ENCODE measurements at places on chromosomes 1 and 21.

DNA sequence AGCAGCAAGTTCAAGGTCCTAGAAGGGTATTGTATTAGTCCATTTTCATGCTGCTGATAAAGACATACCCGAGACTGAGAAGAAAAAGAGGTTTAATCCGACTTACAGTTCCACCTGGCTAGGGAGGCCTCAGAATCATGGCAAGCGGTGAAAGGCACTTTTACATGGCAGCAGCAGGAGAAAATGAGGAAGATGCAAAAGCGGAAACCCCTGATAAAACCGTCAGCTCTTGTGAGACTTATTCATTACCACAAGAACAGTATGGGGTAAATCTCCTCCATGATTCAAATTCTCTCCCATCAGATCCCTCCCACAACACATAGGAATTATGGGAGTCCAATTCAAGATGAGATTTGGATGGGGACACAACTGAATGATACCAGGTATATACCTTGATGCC lies 409.5 kb downstream of the NTNG1 start:
- no peak for DNase-seq

GRCh38 chr1:235866205-235866912 lies at the start of gene LYST:
Gene LYST (minus strand): TSS chr1:235866906. CDS start chr1:235830417, 36,489 bp downstream.
- DNase-seq = no peak

GRCh38 chr1:30477588-30477987 lies 245.8 kb downstream of the MATN1 start:
- DNase-seq = no peak

- DNase-seq = no peak
Observed at GRCh38 chr1:245272676-245273075, 117.9 kb downstream of the KIF26B start.

GRCh38 chr1:113665071-113665470 lies 94.2 kb downstream of the PHTF1 start:
- no peak for DNase-seq

- no peak for DNase-seq
Observed at GRCh38 chr1:166064313-166064926, 102.4 kb downstream of the FAM78B start.

DNA sequence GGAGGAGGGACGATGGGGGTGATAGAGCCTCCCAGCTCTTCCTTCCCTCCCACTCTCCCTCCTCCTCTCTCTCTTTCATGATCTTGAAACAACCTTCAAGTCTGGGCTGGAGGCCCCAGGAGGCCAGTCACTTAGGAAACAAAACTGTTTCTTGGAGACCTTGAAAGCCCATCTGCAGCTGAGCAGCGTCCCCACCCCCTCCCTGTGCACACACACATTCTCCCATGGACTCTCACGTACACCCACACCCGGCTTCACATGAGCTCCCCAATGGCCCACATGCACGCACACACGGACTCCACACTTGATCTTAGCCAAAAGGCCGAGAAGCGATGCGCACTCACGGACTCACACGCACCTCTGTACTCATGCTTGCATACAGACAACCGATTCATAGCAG lies 3.2 kb upstream of the ATP1A2 start:
- no peak for DNase-seq

DNA sequence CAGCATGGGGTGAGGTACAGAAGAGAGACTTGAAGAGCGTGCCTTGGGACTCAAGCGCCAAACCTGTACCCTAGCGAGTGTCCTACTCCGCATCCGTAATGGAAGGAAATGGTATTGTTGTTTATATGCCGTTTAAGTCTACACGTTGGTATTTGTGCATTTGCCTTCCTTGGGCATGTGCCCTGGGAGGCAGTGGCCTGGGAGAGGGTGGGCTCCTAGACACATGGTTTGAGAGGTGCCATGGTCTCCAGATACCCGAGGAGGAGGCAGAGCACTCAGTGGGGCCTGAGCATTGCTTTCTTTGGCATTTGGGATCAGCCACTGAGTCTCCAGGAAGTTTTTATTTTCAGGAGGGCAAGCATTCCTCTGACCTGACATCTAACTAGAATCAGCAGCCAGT lies 6.5 kb downstream of the ZNF672 start:
- DNase-seq = peak; percentile 69

- DNase-seq = no peak
Observed at GRCh38 chr1:221331273-221332183, 410.4 kb downstream of the DUSP10 start.

DNA sequence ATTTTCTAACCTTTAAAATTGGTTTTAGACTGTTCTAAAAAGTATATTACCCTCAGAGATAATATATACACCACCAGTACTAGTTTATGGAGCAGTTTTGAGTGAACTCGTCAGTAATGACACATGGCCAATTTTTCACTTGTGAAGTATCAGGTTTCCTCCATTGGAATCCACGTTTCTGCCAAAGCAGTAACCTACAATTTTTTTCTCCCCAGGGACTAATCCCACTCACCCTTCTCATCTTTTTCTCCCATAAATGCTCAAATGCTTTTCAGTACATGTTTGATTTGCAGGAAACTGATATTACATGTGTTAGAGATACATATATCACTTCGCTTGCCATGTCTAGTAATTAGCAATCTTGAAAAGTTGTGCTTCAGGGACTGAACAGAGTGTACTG lies 94.1 kb downstream of the COL24A1 start:
- no peak for DNase-seq

GRCh38 chr1:237108297-237109040 lies 66.5 kb downstream of the RYR2 start:
- DNase-seq = no peak

DNA sequence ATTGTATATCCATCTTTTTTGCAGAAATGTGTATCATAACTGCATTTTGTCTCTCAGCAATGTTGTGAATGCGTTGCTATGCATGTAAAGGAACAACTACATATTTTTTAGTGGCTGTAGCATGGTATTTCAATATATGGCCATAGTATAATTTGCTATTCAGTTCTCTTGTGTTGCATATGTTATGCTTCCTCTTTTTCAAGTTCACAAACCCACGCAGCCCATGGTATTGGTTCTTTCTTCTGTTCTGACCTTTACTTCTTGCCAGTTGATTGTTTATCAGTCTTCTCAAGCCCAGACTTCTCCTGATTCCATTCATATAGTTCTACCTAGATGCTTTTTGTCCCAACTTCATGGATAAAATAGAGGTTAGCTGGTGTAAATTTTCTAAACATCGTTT lies 6.1 kb downstream of the SLC22A15 start:
- no peak for DNase-seq

DNA sequence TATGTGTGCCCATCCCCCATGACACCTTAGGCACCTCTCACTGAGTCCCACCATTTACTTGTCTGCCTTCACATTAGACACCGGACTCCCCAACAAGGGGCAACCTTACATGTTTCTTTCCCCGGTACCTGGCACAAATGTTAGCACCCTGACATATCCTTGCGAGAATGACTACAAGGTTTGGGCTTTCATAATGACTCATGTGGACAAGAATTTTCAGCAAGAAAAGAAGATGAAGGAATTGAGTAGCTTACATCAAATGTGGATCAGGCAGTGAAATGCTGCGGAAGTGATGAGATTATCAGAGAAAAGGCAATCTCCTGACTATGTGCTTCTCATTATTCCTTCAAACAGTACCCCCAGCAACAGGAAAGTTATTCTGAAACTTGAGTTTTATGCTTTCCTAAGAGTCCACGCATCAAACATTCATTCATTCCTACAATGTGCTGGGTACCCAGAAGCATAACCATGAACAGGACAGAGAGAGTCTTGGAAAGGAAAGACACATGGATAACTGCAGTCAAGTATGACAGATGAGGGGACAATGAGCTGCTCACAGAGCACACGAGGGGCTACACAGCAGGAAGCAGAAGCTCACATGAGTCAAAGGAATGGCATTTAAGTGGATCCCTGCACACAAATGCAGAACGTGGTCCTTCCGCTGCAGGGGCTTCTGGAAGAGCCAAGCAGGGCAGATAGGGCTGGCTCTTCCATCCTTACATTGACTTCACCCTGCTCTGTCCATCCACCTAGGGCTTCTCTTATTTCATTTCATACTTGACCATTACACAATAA lies 112.1 kb downstream of the PCNX2 start:
- DNase-seq = no peak

GRCh38 chr1:161763522-161764098 lies 2.5 kb upstream of the ATF6 start:
- no peak for DNase-seq

DNA sequence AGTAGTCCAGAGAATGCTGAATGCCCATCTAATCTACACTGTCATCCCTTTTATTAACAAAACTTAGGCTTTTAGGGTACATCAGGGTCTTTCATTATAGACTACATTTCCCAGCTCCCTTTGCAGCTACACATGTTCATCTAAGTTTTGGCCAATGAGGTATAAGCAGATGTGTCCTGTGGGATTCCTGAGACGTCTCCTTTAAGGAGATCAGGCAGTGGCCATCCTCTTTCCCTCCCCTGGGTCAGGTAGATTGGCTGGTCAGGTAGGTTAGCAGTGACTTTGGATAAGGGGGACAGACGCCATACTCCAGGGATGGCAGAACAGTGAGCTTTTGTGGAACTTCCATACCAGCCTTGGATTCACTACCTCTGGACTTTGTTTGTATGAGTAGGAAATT lies 188.3 kb downstream of the FGGY start:
- no peak for DNase-seq
